Astrocyte (in vitro differentiated cells and primary cell): ENCODE measurements at places on chromosomes 1 and 21. TPM values are rescaled to one million over a fixed set of nuclear protein-coding genes. Genes with fewer than 3 reads are reported as not detected.

GRCh38 chr1:231395998-231396390 is 26.1 kb downstream of the EGLN1 start:
- H3K27ac ChIP-seq, result peak overlapping the region; percentile 96
- H3K27me3 ChIP-seq, result no peaks in the 10 kb centered on the region
- no peaks in the 10 kb centered on the region for H3K36me3 ChIP-seq
- no peak for DNase-seq
- H3K4me1 ChIP-seq, result peaks cover 29% of the 10 kb centered on the region

DNA sequence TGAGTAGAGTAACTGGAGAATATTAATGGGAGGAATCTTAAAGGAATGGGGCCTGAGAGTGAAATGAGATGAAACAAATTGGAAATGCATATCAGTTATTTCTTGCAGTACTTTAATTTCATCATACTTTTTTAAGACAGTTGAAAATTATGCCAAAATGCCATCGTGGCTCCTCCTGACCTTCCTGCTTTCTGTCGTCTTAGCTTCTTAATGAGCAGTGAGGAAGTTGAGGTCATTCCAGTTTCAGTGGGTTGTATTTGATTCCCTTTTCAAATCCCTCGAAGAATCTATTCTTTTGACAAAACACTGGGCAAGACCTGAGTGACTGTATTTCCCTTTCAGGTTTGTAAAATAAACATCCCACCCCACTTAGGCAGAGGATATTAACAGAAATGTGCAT is 134.9 kb upstream of the MAP1LC3C start:
- H3K36me3 ChIP-seq, result no peaks in the 10 kb centered on the region
- no peaks in the 10 kb centered on the region for H3K27me3 ChIP-seq
- H3K4me3 ChIP-seq, result no peak overlapping the region
- no peaks in the 10 kb centered on the region for H3K4me1 ChIP-seq

- peak overlapping the region; percentile 98 for H3K27ac ChIP-seq
- H3K36me3 ChIP-seq, result no peaks in the 10 kb centered on the region
- H3K4me1 ChIP-seq, result peaks cover 24% of the 10 kb centered on the region
- no peaks in the 10 kb centered on the region for H3K27me3 ChIP-seq
- DNase-seq, result peak; percentile 98
Measured at GRCh38 chr21:32463889-32464300, 51.4 kb downstream of the EVA1C start.

DNA sequence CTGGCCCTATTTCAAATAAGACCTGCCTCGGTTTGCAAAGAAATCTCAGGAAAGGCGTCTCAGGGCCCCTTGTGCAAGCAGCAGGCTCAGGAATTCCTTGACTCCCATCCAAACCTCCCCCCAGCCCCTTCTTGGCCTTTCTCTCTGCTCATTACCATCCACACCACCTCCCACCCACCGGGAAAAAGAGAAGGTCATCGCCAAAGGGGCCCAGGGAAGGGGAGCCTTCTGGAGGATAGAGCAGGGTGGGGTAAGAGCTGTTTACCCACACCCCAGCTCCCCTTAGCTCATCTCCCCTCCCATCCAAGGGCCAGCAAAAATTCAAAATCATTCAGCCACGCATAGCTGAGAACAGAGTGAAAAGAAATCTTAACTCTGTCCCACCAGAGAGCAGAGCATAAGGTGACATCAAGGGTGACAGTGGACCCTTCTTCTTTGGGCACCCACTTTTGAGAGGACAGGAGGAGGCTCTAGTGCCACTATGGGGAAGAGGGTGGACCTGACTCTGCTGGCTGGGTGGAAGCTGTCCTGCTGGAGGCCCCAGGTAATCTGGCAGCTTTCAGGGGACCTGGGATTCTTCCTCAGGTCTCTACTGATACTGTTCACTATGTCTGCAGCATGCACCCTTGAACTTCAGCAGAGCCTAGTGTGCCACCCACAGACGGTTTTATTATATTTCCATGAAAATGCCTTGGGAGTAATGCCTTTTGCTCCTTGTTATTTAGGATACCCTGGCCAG is 3.9 kb upstream of the WNT2B start:
- no peaks in the 10 kb centered on the region for H3K36me3 ChIP-seq
- H3K27ac ChIP-seq, result no peak overlapping the region
- DNase-seq, result no peak
- no peak overlapping the region for H3K4me3 ChIP-seq

- no peak overlapping the region for H3K27ac ChIP-seq
- H3K4me1 ChIP-seq, result no peaks in the 10 kb centered on the region
Measured at GRCh38 chr1:62198781-62199125, 4.1 kb downstream of the L1TD1 start.

DNA sequence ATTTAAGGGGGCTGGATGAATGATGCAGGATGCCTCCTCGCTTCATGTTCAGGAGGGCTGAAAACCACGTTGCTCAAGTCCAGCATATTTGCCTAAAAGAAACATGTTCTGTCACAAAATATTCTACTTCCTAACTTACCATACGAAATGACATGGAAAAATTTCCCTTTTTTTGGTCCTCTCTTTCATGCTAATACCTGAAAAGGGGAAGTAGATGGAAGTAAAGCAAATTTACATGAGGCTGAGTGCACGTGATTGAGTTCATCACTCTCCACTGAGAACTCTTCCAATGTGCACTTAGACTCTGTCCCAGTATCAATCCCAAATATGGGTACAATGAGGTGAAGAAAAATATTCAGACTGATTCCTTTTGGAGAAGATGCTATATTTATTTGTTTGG is 23.0 kb downstream of the XCL2 start:
- no peak for DNase-seq
- H3K4me1 ChIP-seq, result no peaks in the 10 kb centered on the region
- no peak overlapping the region for H3K27ac ChIP-seq
- H3K36me3 ChIP-seq, result no peaks in the 10 kb centered on the region
- no peaks in the 10 kb centered on the region for H3K27me3 ChIP-seq

DNA sequence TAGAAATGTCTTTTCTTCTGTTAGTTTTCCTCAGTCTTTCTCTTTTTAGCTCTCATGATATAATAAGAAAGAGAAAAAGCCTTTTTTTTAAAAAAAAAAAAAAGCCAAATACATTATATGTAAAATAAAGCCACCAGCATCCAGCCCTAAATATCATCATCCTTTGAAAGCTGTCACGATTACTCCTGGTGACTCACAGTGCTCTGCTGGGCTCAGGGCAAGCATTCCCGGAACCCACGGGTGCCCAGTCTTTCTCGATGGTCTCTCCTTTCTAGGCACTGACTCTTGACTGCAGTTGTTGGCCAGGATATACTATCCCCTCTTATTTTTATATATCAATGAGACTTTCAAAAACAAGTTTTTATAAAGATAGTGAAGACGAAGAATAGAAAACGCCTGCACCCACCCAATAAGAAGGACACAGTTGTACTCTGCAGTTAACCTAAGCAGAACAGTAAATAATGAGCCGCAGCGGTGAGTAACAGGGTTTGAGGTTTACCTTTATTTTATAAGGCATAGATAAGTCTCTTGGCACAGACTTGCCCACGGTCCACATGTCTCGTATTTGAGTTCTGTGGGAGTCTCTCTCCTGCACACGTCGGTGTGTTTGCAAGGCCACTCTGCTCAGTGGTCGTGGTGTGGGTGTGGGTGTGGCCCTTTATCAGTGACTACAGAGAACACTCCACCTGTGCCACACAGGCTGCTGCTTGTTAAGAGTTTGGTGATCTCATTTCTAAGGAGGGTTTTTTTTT is 15.7 kb upstream of the MX2 start:
- H3K4me3 ChIP-seq, result no peak overlapping the region
- no peaks in the 10 kb centered on the region for H3K4me1 ChIP-seq
- no peak for DNase-seq
- no peak overlapping the region for H3K27ac ChIP-seq

DNA sequence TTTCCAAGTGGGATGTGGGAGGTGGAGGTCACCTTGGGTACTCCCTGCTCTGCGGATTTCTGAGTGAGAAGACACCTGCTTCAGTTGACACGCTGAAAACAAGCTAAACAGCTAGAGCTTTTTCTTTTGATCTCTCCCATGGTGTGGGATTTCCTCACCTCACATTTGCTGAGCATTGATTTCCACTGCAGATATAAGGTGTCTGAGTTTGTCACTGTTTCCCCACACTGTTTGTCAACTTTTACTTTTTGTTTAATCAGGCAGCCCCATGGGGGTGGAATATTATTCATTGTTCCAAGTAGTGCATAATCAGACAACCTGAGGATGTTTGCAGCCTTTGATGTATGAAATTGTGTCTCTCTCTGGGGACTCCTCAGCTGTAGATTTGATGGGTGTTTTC is 49.5 kb downstream of the FASLG start:
- H3K4me3 ChIP-seq, result no peak overlapping the region
- no peak overlapping the region for H3K27ac ChIP-seq
- no peaks in the 10 kb centered on the region for H3K27me3 ChIP-seq
- no peaks in the 10 kb centered on the region for H3K4me1 ChIP-seq
- H3K36me3 ChIP-seq, result no peaks in the 10 kb centered on the region

DNA sequence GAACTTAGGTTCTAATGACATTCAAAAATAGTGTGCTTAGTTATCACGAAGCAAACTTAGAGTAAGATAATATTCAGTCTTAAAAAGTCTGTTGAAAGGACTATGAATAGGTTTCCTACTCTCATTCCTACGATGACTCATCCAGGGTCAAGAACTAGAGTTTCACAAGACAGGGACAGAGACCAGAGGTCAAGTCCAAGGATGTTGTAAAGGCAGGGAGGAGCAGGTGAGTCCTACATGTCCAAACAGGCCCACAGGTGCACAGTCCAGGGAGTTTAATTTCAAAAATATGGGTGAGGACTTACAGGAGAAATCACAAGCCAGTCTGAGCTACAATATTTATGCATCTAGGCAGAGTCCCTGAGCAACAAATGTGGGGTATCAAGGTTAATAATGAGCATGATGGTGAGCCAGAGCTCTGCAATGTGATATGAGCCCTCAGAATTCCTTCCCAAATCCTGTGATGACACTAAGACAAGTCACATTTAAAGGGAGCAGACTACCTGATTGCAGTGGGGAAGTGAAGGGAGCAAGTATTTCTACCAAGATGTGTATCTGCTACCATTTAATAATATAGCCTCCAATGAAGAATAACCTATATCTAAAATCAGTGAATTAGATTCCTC is 100.0 kb upstream of the NRIP1 start:
- H3K27ac ChIP-seq, result no peak overlapping the region
- H3K27me3 ChIP-seq, result no peaks in the 10 kb centered on the region

GRCh38 chr1:114154146-114154962 is 685 bp upstream of the SYT6 start:
- no peak overlapping the region for H3K4me3 ChIP-seq
- no peak overlapping the region for H3K27ac ChIP-seq
- no peaks in the 10 kb centered on the region for H3K36me3 ChIP-seq
- peaks cover 82% of the 10 kb centered on the region for H3K27me3 ChIP-seq
- DNase-seq, result peak; percentile 7

DNA sequence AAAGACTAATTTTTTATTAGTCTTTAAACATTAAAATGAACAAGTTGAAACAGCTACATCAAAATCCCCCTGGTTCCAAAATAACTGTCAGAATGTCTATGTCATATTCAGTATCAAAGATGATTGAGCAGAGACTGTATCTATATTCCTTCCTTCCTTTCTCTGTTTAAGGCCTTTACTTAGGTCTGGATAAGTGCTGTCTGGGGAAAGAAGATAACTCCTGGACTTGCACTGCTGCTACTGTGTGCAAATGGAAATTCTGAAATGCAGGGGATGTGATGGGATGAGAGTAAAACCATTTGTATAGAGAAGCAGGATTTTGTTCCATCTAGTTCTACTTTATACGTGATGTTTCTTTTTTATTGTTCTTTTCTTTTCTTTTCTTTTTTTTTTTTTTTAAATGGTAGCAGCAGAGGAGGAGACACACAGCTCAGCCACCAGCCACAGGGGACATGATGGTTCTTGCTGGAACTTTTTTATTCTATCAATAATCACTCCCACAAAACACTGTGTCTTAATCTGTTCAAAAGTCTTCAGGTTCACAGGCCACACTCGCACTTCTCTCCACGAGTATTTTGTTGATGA is 33.6 kb upstream of the FOXE3 start:
- H3K27me3 ChIP-seq, result no peaks in the 10 kb centered on the region
- no peak for DNase-seq
- H3K27ac ChIP-seq, result no peak overlapping the region
- no peaks in the 10 kb centered on the region for H3K4me1 ChIP-seq

The NTMT2 gene
- total RNA-seq, result 0.43 TPM in 1 of 2 replicates, not detected in the other

The USP25 gene
- 49.0 and 49.5 TPM in 2 replicates for total RNA-seq

The COL9A2 gene
- total RNA-seq, result 1.5 and 2.1 TPM in 2 replicates
